ENCODE measurements at places on chromosomes 3 and 15.

- DNase-seq: peak; percentile 60
Observed at GRCh38 chr15:63986751-63987341, 59.4 kb downstream of the DAPK2 start.

DNA sequence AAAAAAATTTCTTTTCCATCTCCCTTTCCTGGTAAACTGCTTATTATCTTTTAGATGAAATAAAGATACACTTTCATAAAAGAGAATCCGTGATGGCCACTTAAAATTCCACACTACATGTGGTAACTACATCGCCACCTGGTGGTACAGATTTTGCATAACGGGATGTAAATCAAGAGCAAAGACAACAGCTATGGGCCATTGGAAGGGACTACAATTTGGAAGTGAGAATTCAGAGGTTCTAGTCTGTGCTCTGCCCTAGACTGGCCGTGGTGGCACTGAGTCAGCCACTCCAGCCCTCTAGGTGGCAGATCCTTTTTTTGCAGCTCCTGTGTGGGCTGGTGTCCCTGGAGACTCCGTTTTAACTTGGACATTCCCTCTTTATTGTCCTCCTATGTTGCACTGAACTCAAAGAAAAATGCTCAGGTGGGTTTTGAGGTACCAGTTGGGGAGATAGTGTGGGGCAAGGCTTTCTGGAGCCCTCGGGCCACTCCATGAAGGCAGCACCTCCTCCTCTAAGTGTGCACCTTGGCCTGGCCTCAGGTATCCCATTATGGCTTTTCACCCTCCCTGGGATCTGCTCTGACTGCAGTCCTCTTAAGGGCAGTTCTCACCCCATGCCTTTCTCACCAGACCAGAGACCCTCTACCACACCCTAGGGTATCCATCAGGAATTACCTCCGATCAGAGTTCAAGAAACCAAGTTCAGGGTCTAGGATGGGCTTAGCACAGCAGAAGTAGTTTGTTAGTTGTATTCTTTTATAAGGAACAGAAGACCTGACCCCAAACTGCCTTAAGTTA lies 54.9 kb downstream of the SPSB4 start:
- peak; percentile 80 for DNase-seq

GRCh38 chr3:66797889-66798560 lies 200.1 kb upstream of the KBTBD8 start:
- no peak for DNase-seq

GRCh38 chr3:111590143-111590491 lies 5.0 kb downstream of the ZBED2 start:
- DNase-seq: no peak

DNA sequence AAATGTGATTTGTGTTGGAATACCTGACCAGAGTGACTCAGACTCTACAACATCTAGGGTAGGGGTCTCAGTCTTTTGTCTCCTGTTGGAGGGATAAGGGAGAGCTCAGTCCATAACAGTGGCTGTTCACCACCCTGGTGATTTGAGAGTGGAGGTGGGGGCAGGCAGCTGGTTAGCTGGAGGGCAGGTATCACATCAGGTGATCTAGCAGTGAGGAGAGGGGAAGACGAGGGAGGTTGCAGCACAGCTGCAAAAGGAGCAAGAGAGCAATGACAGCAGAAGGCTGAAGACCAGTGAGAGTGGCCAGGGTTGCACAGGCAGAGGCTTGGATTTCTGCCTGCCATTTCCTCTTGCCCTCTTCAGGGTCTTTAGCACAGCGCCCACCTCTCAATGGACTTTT lies 38.4 kb downstream of the PLCL2 start:
- no peak for DNase-seq

- DNase-seq: no peak
Observed at GRCh38 chr3:173737167-173737808, 339.7 kb downstream of the NLGN1 start.

DNA sequence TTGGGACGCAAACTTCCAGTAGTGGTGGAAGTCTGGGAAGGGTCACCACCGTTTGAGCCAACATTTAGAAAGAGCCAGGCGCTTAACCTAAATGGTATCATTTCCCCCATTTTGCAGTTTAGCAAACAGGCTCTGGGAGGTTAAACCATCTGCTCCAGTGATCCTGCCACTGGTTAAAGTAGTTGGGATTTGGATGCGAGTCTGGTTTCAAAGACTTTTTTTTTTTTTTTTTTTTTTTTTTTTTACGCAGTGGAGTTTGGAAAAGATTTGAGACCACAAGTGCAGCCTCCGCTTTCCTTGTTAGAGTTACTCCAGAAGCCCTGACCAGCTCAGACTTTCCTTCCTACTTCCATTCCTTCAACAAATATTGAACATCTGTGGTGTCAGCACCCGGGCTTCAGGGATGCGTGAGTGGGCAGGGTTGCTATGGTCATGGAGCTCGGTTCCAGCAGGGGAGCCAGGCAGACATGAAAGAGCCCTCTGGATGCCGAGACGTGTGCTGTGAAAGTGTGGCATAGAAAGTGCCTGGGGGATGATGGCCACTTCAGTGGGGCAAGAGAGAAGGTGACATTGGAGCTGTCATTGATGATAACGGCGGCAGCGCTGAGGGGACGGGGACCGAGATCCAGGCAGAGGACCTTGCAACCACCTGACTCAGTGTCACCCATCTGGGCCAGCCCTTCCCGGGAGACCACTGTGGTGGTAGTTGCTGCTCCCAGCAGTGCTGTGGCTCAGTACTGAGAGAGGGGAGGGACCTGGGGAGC lies 1.1 kb upstream of the RNU6-1 start:
- peak; percentile 34 for DNase-seq

GRCh38 chr3:82654708-82655107 lies 893.3 kb upstream of the GBE1 start:
- DNase-seq: no peak

DNA sequence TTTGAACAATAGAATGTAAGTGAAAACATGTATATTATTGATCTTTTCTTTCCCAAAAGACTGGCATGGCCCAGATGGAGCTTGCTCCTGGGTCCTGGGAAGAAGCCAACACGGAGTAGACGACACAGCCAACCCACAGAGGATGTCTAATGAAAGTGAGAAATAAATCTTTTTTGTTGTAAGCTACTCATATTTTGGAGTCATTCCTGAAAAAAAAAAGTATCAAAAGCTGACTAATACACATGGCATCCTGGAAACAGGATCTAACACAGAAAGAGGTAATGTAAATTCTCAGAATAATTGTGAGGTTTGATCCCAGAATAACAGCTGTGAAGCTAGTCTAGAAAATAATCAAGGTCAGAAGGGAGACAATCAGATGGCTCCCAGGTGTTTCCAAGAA lies 12.6 kb upstream of the FRMD5 start:
- DNase-seq: no peak

DNA sequence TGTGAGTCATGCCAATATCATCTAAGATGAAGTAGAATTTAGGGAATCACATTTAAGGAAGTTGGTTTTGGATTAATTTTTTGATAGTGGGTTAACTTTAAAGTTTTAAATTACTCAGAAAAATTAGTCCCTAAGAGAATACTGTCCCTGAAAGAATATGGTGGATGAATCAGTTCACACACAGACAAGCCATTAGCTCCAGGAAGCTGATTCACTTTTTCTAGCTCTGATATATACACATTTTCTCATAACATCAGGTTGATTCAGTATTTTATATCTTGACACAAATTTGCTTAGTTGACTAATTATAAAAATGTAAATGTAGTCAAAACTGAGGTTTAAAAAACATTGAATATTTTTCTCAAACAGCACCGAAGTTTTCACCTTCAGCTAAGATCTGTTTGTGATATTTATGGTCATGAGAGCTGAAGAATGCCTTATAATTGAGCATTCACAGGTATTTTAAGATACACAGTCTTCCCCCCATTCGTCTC lies 55.1 kb downstream of the MYH15 start:
- DNase-seq: no peak

- peak; percentile 27 for DNase-seq
Observed at GRCh38 chr15:44265757-44266156, 22.8 kb upstream of the GOLM2 start.

GRCh38 chr3:144770915-144771351 lies 799.3 kb downstream of the DIPK2A start:
- DNase-seq: peak; percentile 9

DNA sequence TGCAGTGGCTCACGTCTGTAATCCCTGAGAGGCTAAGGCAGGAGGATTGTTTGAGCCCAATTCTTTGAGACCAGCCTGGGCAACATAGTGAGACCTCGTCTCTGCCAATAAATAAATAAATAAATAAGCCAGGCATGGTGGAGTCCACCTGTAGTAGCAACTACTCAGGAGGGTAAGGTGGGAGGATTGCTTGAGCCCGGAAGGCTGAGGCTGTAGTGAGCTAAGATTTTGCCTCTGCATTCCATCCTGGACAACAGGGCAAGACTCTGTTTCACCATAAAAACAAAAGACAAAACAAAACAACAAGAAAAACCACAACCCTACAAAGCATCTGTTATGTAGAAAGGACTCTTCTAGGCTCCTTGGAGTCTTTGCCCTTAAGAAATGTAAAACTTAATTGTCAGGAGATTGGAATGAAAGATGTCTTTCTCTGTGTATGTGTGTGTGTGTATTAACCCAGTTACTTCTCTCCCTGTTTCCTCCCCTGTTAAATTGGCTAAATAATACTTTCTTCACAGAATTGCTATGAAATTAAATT lies 9.5 kb downstream of the NECTIN3 start:
- DNase-seq: no peak

DNA sequence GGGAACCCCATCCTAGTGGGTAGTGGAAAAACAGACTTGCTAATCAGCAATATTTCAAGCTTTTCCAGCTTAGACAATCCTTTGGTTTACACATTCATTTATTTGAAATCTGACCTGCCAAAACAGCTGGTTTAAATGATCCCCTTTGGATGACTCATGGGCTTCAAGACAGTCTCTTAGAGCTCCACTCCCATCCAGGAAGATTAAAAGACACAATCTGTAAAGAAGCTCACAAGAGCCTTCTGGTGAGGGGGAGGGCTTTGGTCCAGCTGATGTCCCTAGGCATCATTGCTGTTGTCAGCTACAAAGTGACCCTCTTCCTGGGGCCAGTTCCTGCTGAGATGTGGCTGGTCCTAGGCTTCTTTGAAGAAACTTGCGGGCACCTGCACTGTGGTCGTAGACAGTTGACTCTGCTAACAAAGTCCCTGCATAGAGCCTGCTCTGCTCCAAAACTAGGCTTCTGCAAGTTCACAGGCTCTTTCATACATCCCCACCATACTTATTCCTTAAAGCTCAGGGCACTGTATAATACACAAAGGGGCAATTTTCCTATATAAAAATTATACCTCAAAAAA lies 73.7 kb downstream of the IGSF11 start:
- no peak for DNase-seq

Data from hematopoietic multipotent progenitor cell treated with erythropoietin and hydrocortisone succinate and interleukin-3 and kit ligand, for 8 days (in vitro differentiated cells).